ENCODE measurements at places on chromosomes 12 and 14.

GRCh38 chr14:44505588-44505987 is 1.5 kb downstream of the FSCB start:
- DNase-seq: no peak

DNA sequence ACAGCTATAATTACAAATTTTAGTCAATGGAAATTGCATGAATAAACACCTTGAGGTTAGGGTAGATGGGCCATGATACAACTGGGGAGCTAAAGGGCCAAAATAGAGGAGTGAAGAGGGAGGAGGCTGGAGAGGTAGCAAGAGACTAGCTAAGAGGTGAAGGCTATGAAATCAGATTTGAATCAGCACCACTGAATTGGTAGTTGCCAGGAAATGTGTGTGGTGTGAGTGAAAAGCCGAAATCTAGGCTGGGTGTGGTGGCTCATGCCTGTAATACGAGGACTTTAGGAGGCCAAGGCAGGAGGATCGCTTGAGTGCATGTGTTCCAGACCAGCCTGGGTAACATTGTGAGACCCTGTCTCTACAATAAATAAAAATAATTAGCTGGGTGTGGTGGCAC is 22.7 kb downstream of the YY1 start:
- DNase-seq: no peak

DNA sequence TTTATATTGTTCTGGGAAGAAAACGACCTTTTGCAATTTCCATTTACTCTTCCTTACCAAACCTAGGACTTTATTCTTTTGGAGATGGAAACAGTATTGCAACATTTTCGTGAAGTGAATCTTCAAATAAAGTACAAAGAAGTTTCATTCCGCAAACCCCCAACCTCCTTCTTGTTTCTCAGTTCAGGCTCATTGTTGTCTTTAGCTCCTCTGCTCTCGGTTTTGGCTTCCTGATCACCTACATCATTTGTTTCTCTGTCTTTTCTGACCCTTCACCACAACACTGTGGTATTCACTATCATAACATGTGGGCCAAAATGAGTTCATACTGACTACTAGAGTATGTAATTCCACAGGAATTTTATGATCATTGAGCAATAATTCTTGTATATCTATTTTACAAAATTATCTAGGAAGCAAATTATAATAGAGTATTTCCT is 266.8 kb downstream of the ADAMTS20 start:
- DNase-seq: no peak

GRCh38 chr14:29355846-29356245 is 571.8 kb downstream of the PRKD1 start:
- no peak for DNase-seq

GRCh38 chr14:67576216-67576955 is 23.7 kb downstream of the PIGH start:
- DNase-seq: no peak

DNA sequence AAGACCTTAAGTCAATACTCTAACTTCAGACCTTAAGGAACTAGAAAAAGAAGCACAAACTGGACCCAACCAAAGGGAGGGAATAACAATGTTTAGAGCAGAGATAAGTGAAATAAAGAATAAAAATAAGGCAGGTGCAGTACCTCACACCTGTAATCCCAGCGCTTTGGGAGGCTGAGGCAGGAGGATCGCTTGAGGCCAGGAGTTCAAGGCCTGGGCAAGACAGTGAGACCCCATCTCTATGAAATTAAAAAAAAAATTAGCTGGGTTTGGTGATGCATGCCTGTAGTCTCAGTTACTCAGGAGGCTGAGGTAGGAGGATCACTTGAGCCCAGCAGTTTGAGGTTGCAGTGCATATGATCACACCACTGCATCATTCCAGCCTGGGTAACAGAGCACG is 9.1 kb downstream of the TFCP2 start:
- DNase-seq: no peak
